ENCODE measurements at places on chromosomes 5 and 9. TPM values are rescaled to one million over a fixed set of nuclear protein-coding genes. Genes with fewer than 3 reads are reported as not detected.

- DNase-seq: no peak
Observed at GRCh38 chr5:31757806-31758205, 118.9 kb downstream of the PDZD2 start.

The ZNG1C gene
- 2.4 TPM for total RNA-seq

- DNase-seq: no peak
Observed at GRCh38 chr9:100581661-100582060, 3.8 kb downstream of the CAVIN4 start.

The CYLC2 gene
- total RNA-seq: not detected

DNA sequence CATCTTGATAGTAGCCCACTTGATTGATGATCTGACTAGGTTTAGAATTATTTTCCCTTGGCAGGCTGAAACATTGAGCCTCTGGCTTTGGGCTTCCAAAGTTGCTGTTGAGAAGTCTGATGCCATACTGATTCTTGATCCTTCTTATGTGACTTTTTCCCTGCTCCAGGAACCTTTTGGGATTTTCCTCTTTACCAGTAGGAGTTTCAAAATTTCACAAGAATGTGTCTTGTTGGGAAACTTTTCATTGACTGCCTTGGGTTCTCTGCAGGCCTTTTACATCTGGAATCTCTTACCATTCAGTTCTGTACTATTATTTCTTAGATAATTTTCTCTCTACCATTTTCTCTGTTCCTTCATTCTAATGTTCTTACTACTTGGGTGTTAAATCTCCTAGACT is 20.0 kb downstream of the STC2 start:
- no peak for DNase-seq

DNA sequence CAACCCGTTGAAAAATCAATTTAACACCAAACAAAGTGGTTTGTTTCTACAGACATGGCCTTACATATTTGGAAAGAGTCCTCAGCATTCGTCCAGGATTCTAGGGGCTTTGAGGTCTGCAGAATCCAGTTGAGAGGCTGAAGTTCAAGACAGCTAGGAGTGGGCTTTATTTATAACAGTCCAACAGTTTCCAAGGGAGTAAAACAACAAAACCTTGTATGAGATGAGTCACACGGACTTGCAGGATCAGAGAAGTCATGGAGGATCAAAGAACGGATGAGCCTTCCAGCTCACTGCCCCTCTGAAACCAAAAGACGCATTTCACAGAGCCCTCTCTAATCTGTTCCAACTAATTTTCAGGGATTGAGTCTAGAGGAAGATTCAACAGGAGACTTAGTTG is 11.1 kb upstream of the ESM1 start:
- no peak for DNase-seq

DNA sequence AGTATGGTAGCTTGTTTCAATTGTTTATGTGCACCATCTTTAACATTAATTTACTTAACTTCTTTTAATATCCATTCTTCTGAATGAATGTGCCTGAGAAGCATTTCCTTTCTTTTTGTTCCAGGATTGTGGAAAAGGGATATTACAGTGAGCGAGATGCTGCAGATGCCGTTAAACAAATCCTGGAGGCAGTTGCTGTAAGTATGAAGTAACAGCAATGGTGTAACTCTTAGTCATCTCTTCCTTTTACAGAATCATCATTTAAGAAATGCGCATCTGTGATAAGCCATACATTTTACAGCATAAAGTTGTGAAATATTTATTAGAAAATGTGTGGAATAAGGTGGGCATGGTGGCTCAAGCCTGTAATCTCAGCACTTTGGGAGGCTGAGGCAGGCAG is 117.7 kb downstream of the STARD4 start:
- DNase-seq: no peak
